ENCODE measurements at places on chromosomes 2 and 18. TPM values are rescaled to one million over a fixed set of nuclear protein-coding genes. Genes with fewer than 3 reads are reported as not detected.

The REG3A gene
- not detected for total RNA-seq

The KLHL41 gene
- 1.1 TPM for total RNA-seq

The AQP12A gene
- not detected for total RNA-seq

The DPP10 gene
- 3.4 TPM for total RNA-seq

The BBS5 gene
- 3.0 TPM for total RNA-seq

The TUBB8B gene
- not detected for total RNA-seq

The PKDCC gene
- 63.7 TPM for total RNA-seq

The TPO gene
- total RNA-seq, result 5.8 TPM

The CXCR1 gene
- total RNA-seq, result not detected

The TOGARAM2 gene
- 3.1 TPM for total RNA-seq

The GAL3ST2 gene
- total RNA-seq, result 364 TPM

The MREG gene
- total RNA-seq, result 2.4 TPM

The ANKRD53 gene
- total RNA-seq, result 1.7 TPM

The SERPINB7 gene
- not detected for total RNA-seq

The CRYGC gene
- not detected for total RNA-seq

The NOSTRIN gene
- 51.2 TPM for total RNA-seq

Measured in transverse colon (tissue), 4 donors.